ENCODE measurements at places on chromosomes 16 and 17. TPM values are rescaled to one million over a fixed set of nuclear protein-coding genes. Genes with fewer than 3 reads are reported as not detected.

The DHX40 gene
- 32.7 TPM for total RNA-seq

The RHBDL3 gene
- not detected for total RNA-seq

The NXN gene
- total RNA-seq: 68.4 TPM

The KAT2A gene
- 46.5 TPM for total RNA-seq

- H3K27ac ChIP-seq: no peak overlapping the region
- no peak for DNase-seq
- no peaks in the 10 kb centered on the region for H3K4me1 ChIP-seq
Measured at GRCh38 chr17:29263916-29264315, 17.3 kb downstream of the CRYBA1 start.

- no peak within 1 kb of the TSS for H3K27ac ChIP-seq
- no peaks in the 10 kb centered on the region for H3K27me3 ChIP-seq
- no peaks in the 10 kb centered on the region for H3K4me1 ChIP-seq
- H3K4me3 ChIP-seq: no peak within 1 kb of the TSS
- H3K36me3 ChIP-seq: no peaks in the 10 kb centered on the region
Measured at GRCh38 chr17:6069539-6070429, at the start of gene WSCD1. Gene WSCD1 (plus strand): TSS chr17:6070379. CDS start chr17:6080659, 10,280 bp downstream.

DNA sequence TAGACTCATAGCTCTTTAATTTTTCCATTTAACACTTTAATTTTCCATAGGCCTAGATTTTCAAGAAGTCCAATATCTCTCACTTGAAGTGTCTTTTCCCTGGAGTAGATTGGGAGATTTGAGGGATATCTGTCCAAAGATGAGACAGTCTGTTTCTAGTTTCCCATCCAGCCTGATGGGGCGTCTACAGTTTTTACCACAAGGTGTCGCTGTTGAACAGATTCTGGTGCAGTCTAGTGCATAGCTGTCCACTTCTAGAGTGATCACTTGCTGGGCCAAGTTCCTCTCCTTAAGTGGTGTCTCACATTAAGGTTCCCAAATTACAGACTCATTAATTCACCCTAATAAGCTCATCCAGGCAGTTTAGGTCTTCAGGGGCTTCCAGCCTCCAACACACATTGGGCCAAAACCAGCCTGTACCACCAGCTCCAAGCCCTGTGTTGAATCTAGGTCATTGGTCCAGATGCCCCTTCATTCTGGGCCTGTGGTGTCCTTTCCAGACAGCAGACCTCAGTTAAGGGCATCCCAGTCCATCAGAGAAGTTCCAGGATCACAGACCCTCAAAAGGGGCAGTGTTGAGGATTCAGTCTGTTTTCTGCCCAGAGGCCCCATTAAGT is 9.4 kb downstream of the SNX20 start:
- no peak overlapping the region for H3K4me3 ChIP-seq
- peaks cover 10% of the 10 kb centered on the region for H3K4me1 ChIP-seq
- no peaks in the 10 kb centered on the region for H3K36me3 ChIP-seq

GRCh38 chr17:31481783-31482081 is 90.3 kb downstream of the RAB11FIP4 start:
- no peak for DNase-seq
- H3K27me3 ChIP-seq: no peaks in the 10 kb centered on the region
- peaks cover 12% of the 10 kb centered on the region for H3K4me1 ChIP-seq
- H3K4me3 ChIP-seq: no peak overlapping the region
- H3K27ac ChIP-seq: no peak overlapping the region

GRCh38 chr17:50995668-50996067 is 125.0 kb downstream of the SPAG9 start:
- no peaks in the 10 kb centered on the region for H3K4me1 ChIP-seq
- H3K27me3 ChIP-seq: no peaks in the 10 kb centered on the region
- H3K4me3 ChIP-seq: no peak overlapping the region
- H3K27ac ChIP-seq: no peak overlapping the region
- peak; percentile 42 for DNase-seq
- H3K36me3 ChIP-seq: peaks cover 1% of the 10 kb centered on the region

- H3K27me3 ChIP-seq: no peaks in the 10 kb centered on the region
- no peak overlapping the region for H3K27ac ChIP-seq
- no peaks in the 10 kb centered on the region for H3K4me1 ChIP-seq
Measured at GRCh38 chr16:81836279-81837054, 57.4 kb downstream of the PLCG2 start.

- 0 out of 2 replicates have a peak, but pooled peaks cover 1% of the 10 kb centered on the region for H3K4me1 ChIP-seq
- H3K27ac ChIP-seq: no peak overlapping the region
- H3K27me3 ChIP-seq: no peaks in the 10 kb centered on the region
- H3K36me3 ChIP-seq: peaks cover 12% of the 10 kb centered on the region
Measured at GRCh38 chr17:58503866-58504265, 10.6 kb downstream of the MTMR4 start.

DNA sequence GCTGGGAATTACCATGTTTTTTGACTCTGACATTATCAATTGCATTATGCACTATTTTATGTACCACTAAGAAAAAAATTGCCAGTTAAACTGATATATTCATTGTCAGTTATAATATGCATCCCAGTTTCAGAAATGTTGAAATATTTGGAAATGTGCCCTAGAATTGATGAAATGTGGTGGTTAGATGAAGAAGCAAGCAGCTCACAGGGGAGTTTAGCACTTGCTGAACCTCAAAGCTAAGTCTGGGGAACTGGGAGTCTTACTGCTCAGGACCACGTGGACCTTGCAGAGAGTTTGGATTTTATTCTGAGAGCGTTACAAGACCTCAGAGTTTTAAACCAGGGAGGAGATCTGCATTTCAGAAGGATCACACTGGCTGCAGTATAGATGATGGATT is 67.9 kb downstream of the TNRC6C start:
- H3K36me3 ChIP-seq: no peaks in the 10 kb centered on the region
- H3K4me1 ChIP-seq: no peaks in the 10 kb centered on the region
- H3K27me3 ChIP-seq: no peaks in the 10 kb centered on the region

- H3K36me3 ChIP-seq: no peaks in the 10 kb centered on the region
- no peaks in the 10 kb centered on the region for H3K27me3 ChIP-seq
- DNase-seq: peak; percentile 56
- no peak overlapping the region for H3K4me3 ChIP-seq
Measured at GRCh38 chr17:40551879-40552768, 13.1 kb downstream of the CCR7 start.

Measured in Caco-2 (cell line).